Activated T-cell treated with anti-CD3 and anti-CD28 coated beads, Interleukin-2, amount 50 U/mL, for 1 hour (primary cell): ENCODE measurements at places on chromosomes 3 and 15.

GRCh38 chr3:71327936-71328335, 255.6 kb downstream of the FOXP1 start:
- DNase-seq = no peak

DNA sequence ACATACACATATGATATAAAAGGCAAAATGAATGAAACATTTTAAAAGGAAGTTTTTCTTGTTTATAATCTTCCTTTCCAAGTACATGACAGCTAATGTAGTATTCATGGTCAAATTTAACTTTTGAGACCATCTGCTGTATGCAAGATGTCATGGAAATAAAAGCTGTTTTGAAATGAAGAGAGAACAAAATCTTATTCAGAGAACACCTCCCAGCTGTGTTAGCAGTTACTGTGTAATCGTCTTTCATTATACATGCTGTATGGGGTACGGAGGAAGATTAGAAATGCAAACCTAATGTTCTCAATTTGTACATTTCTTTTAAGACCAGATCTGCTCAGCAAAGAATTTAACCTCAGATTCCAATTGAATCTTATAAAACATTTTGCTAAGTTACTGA, 1182.3 kb downstream of the OTOL1 start:
- no peak for DNase-seq

- DNase-seq = no peak
Measured at GRCh38 chr3:107966276-107966675, 124.6 kb downstream of the CD47 start.

DNA sequence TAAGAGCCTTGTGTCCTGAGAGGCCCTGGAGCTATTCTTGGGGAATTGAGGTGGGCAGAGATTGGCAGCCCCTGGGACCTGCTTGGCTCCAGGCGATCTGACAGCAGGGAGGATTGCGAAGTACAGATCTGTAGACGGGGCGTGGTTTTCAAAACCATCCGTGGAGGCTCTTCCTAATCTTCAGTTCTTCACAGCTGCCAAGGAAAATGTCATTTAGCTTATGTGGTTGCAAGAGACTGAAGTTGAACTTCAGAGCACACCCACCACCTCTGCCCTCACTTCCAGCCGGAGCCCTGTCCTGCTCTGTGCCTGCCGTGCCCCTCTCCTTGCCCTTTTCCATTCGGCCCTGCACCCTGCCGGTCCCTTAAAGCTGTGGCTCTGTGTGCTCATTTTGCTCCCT, 12.9 kb downstream of the NISCH start:
- DNase-seq = no peak

DNA sequence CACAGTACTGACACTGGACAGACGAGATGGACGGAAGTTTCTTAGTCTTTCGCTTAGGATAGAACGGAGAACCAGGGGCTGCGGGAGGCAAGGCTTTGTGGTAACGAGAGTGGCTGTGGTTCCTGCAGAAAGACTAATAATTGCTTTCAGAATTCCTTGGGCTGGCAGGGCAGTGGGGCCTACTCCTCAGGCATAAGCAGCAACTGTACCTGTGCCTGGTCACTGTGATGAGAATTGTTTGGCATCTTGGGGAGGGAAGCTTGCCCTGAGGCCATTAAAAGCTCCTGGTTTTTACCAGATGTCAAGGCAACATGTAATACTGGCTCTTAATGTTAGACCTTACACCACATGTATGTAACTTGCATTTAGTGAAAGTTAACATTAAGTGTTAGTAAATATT, 7.6 kb downstream of the NIPA2 start:
- no peak for DNase-seq

DNA sequence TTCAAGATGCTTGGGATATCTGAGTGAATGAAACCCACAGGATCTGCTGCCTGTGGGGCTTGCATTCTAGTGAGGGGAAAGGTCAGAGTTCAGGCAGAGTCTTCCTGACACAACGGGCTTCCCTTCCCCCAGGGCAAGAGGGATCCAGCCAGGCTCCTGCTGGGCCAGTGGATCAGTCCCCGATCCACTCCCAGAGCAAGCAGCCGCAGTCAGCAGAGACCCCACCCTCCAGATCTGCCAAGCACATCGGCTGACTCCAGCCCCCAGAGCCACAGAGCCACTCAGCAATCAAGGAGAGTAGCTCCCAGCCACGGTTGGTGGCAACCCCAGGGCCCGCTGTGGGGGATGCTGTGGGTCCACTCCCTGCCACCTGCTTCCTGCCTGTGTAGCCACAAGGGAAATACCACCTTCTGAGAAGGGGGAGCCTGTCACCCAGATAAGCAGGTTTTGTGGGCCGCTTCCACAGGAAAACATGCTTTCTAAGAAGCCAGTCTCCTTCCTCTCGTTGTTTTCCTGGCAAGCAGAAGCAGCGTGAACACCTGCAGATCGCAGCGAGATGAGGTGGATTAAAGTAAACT, 44.9 kb downstream of the CPN2 start:
- DNase-seq = peak; percentile 56

- no peak for DNase-seq
Measured at GRCh38 chr15:45106002-45106790, 7.8 kb downstream of the DUOX2 start.

GRCh38 chr3:85710490-85710889, 751.7 kb downstream of the CADM2 start:
- no peak for DNase-seq

DNA sequence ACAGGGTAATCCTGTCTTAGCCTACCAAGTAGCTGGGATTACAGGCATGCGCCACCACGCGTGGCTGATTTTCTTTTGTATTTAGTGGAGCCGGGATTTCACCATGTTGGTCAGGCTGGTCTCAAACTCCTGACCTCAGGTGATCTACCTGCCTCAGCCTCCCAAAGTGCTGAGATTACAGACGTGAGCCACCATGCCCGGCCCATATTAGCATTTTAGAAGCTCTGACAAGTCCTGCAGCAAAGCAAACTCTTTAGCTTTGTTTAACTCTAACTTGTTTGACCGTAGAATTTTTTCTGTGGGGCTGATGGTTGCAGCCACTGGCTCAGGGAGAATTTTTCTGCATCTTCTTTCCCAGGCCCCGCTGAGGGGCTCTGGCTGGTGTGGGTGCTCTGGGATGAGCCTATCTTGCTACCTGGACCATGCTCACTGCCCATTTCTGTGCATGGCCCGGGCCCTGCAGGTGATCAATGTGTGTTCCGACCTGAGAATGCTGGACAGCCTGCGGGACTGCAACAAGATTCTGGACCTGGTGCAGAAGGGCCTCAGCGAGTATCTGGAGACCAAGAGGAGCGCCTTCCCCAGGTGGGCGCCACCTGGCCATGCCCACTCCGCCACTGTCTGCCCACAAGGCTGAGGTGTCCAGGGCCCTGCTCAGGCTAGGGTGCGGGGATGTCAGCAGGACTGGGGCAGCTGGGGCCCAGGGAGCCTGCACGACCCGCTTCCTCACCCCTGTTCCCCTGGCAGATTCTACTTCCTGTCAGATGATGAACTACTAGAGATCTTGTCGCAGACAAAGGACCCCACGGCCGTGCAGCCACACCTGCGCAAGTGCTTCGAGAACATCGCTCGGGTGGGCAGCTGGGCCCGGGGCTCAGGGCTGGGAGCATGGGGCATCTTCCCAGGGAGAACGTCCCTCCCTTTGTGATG, 41.3 kb downstream of the DNAH1 start:
- DNase-seq = no peak

DNA sequence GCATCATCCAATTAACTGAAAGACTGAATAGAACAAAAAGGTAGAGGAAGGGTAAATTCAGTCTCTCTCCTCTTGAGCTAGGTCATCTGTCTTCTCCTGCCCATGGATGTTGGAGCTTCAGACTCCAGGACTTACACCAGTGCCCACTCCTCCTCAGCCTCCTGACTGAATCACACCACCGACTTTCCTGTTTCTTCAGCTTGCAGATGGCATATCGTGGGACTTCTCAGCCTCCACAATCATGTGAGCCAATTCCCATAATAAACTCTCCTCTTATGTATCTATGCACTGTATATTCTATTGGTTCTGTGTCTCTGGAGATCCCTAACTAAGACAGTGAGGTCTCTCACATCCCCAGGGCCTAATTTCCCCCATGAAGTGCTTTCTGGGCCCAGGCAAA, 140.4 kb downstream of the CD47 start:
- DNase-seq = no peak

- no peak for DNase-seq
Measured at GRCh38 chr3:60176614-60177013, 1074.6 kb downstream of the FHIT start.

DNA sequence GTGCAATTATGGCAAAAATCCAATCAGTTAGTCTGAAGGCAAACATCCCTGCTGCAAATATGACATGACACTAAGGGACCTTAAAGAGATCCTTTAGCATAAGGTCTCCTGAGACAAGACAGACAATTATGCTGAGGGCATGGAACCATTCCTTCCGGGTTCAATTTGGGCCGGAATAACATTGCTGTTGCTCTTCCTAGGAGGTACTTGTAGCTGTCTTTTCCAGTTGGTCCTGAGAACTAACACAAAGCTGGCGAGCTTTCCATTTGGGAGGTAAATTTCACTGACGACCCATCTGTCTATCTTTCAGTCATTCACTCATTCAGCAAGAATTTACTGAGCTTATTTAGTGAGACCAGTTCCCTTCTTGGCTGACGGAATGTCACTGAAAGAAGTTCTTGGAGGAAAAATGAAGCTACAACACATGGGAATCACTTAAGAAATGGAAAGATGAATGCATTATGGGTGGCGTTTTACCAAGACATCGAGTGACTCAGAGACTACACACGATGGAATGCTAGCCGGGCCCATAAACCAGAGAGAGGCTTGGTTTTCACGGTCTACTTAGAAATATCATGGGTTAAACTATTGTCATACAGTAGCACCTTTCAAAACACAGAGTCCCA, 215.5 kb downstream of the PDZRN3 start:
- DNase-seq = no peak

DNA sequence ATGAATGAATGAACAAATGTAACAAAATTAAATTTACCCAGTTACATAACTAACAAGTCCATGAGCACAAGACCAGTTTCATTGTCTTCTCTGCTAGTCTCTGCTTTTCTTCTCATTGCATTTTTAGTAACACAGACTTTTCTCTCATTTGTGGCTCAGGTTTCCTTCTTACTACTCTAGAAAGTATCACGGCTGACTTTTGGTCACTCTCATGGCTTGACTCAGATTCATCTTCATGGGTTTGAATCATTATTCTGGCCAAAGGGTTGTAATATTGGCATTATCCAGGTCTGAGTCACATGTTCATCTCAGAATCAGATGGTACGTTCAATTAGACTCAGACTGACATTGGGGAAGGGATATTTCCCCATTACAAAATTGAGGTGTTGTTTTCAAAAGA, 121.5 kb upstream of the SATB1 start:
- no peak for DNase-seq

DNA sequence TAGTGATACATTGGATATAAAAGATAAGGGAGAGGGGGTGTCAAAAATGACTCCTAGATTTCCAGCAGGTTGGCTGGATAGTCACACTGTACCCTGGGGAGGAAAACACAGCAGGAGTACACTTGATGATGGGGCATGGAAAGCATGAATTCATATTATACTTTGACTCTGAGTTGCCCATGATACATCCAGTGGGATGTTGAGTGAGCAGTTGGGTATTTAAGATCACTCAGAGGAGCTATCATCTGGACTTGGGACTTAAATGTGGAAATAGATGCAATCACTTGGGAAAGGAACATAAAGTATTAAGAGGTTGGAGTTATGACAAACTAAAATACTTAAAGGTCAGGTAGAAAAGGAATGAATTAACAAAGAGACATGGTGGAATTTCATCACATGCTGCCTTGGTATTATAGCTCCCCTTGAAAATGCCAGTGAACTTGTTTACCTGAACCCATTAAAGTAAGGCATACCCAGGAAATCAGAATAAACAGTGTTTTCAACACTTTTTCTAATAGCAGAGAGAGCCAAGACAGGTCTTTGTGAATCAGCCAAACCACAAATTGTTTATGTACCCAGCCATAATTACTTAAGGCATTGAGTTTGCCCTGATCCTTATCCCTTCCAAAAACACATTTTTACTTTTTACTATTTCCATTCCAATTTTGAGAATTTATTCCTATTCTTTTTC, 49.9 kb upstream of the ABI3BP start:
- DNase-seq = no peak

DNA sequence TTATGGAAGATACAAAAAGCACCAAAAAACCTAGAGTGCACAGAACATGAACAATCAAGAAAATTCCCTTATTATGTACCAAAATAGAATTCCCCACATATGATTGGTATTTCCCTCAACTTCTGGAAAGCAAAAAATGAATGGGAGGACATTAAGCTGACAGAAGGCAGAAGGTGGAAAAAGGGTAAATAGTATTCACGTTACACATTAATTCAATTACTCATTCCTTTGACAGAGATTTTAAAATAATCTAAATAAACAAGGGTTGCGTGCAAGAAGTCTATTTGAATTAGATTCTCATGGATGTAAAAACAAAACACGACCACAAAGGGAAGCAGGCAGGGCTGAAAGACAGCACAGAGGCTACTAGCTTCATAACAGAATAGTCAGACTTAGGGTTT, 260.5 kb upstream of the ZPLD1 start:
- DNase-seq = no peak

DNA sequence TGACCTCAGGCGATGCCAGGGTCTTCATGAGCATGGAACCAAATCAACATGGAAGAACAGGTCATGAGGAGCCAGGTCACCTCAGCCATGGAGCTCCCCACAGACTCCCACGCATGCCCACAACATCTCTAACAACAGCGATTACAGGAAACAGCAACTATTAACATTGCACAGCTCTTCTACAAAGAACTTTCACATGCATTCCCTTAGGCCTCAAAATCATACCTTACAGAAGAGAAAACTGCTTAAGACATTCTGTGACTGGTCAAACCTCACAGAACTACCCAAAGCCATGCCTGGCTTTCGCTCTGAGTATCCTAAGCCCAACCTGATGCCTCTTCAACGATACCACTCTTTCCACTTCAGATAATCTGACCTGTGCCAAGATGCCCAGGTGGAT, 117.8 kb downstream of the OXNAD1 start:
- DNase-seq = no peak

DNA sequence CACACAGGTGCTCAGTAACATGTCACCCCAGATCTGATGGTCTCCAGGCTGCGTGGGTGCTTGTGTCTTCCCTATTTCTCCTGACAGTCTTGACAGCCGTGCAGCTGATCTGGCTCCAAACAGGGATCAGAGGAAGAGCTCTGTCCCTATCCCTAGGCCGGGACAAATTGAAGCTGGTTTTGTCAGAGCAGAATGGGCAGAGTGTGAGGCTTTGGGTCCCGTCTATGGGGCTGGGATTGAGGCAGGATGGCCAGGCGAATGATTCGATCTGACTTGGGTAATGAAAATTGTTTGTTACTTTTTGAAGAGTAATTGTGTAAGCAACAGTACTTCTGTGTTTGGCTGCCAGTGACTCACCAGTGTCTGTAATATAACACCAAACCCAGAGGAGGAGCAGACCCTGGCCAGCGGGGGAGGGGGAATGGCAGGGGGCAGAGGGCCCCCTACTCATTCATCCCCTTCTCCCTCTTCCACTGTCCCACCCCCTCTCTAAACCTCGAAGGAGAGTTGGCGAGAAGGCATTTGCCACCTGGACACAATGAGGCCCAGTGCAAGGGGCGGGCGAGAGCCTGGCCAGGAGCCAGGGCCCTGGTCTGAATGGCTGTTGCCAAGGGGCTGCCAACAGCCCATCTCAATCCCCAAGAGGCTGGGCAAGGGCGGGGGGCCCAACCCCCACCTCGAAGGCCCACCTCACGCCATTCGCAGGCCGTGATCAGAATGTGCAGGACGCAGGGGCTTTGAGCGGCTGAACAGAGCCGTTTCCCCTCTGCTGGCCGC, 4.9 kb upstream of the MAGEF1 start:
- DNase-seq = no peak

GRCh38 chr3:71512544-71512943, 71.0 kb downstream of the FOXP1 start:
- DNase-seq = no peak

GRCh38 chr15:67085818-67086636, 20.6 kb downstream of the SMAD3 start:
- DNase-seq = no peak
